ENCODE measurements at places on chromosomes 11 and 22.

DNA sequence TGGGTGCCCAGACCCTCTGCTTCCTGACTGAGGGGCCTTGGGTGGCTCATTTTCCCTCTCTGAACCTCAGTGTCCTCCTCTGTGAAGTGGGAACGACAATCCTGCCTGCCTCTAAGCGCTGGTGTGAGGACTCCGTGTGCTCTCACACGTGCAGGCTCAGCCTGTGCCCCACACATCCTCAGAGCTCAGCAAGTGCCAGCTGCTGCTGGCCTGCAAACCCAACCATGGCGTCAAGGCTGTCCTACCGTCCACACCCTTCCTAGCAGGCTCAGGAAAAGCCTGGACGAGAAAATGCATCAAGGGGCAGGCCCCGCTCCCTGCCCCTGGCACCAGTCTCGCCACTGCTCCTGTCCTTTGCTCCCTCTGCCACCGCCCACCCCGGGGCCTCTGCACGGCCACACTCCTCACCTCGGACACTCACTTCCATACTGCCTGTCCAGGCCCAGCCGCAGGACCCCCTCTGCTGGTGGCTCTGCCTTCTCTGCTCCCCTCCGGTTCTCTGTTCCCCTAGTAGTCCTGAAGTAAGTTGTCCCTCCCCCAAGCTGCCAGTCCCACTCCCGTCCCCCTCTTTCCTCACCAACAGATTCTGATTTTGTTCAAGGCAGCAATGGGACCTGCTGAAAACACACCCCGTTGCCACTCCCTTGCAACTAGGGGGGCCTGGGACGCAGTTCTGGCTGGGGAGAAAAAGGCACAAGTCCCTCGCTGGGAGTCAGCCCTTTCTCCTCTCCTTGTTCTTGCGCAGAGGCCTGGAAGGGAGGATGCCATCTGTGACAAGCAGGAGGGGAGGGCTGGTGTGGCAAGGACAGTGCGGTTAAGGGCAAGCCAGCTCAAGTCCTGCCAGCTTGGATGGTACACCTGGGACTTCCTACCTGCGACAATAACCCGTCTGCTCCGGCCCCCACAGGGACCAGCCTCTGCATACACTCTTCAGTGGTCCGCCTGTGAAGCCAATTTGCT, 62.2 kb downstream of the ARFGAP3 start:
- no peak for DNase-seq

- no peak for DNase-seq
These were observed 184.2 kb downstream of the BLID start for GRCh38 chr11:121931748-121932352.

GRCh38 chr11:76629853-76630599, 40.5 kb downstream of the LRRC32 start:
- DNase-seq: no peak

DNA sequence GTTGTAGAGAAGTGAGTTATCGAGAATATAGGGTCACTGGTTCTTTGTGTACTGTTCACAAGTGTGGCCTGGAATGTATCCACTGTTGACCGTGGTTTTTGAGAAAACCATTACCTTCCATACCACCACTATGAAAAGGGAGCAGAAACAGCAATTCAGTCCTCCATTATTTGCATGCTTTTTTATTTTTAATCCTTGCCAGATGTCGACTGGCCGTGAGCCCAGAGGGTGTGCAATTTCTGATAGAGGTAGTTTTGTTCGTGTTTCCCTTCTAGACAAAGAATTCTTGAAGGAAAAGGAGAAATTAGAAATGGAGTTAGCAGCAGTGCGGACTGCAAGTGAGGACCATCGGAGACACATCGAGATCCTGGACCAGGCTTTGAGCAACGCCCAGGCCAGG, 81.7 kb downstream of the AMOTL1 start:
- DNase-seq: no peak

- peak; percentile 5 for DNase-seq
These were observed 367.6 kb downstream of the TBC1D22A start for GRCh38 chr22:47129902-47130635.

DNA sequence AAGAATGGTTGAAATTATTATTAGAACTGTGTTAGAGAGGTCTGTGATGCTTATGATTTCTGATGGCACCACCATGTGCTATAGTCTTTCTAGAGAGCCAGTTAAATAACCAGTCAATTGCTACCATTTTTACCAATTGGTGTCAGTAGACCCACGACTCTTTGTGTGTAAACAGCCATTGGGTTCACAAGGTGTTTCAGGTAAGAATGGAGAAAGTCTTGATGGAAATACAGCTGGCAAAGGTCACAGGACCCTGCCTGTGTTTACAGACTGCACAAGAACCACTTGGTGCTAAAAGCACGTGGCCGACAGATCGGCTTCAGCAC, 30.5 kb upstream of the OR10G7 start:
- DNase-seq: no peak

GRCh38 chr22:21823740-21824444, 43.6 kb downstream of the MAPK1 start:
- DNase-seq: no peak

DNA sequence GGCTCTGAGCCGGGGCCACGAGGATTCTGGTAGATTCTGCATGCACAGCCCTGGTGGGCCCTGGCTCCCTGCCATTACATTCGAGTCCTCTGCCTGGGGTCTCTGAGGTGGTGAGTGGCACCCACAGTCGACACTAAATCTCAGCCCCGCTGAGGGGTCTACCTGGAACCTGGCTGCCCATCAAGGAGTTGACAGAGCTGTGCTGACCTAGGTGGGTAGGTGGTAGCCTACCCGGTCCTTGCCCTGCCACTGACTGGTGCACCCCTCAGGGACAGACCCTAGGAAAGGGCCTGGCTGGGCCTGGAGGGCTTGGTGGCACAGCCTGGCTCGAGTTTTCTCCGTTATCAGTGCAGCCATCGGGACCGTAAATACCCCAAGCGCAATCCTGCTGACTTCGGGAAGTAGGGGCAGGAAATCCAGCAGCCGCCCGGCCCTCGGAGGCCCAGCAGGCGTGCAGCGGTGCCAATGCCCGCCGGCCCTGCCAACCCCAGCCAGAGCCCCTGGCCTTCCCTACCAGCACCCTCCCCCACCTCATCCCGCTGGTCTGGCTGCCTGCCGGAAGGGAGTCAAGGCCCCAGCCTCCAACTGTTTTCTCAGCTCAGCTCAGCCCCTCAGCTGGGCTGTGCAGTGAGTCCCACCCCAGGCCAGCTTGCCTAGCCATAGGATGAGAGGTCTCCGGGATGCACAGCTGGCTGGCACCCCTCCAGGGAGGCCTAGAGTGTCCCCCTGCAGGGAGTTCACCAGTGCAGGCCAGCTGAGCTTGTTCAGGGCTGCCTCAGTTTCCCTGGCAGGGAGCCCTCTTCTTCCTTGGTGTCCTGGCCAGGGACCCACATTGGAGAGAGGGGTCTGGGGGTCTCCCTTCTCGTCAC, 80.4 kb upstream of the KCNQ1OT1 start:
- no peak for DNase-seq

DNA sequence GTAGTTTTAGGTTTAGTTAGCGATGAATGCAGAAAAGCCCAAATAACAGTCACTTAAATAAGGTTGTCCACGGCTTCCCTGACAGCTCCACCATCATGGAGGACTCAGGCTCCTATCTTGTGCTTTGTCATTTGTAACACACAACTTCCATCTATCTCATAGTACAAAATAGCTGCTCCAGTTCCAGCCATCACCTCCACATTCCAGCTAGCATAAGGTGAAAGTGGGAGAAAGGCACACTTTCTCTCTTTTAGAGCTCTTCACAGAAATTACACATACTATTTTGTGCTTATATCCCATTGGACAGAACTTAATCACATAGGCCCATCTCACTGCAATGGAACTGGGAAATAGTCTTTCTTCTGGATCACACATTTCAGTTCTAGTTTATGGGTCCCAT, 8.7 kb downstream of the THY1 start:
- DNase-seq: no peak

- DNase-seq: no peak
These were observed 27.8 kb downstream of the CREB3L1 start for GRCh38 chr11:46305295-46305694.

DNA sequence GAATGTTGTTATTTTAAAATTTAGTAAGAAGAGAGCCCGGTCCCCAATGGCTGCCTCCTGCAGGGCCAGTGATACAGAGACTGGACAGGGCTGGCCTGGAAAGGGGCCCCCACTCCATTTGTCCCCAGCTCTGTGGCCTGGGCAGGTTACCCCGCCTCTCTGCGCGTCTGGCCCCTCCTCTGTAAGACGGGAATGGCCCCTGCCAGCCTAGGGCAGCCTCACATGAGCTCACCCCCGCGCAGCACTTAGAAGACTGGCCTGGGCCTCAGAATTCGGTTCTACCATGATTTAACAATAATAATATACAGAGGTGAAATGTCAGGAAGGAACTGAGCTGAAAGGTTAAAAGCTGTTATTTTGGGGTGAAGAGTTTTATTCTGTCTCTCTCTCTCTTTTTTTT, 1.3 kb downstream of the APOBEC3G start:
- DNase-seq: no peak

DNA sequence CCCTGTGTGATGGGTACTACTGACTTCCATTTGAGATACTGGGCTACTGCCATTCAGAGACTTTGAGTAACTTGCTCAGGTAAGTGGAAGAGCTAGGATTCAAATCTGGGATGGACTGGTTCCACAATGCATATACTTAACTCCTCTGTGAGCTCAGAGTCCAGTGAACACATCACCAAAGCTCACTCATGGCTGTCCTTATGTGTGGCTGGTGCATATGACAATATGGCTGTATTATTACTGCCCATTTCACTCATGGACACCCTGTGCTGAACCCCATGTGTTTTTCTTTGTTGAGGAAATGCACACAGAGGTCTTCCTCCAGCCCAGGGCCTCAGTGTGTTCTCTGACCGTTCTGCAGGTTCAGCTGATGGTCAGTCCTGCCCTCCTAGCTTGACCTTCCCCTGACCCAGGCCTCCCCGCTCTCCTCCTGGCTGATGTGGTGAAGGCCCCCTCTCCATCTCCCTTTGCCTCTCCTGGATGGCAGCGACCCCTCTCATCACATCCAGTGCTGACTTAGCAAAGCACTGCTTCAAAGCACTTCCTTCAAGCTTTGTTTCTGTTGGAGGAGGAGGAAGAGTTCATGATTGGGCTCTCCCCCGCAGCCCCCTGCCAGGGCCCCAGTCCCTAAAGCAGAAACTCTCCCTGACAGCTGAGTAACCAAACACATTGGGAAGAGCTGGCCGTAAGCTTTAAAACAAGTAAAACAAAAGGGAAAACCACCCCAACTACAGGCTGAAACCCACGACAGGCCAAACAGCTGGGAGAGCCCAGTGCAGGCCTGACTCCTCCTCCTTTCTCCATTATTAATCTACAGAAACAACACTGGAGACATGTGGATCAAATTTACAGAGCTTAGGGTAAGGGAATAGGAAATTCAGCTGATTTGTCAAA, 101.2 kb downstream of the NAT10 start:
- no peak for DNase-seq

DNA sequence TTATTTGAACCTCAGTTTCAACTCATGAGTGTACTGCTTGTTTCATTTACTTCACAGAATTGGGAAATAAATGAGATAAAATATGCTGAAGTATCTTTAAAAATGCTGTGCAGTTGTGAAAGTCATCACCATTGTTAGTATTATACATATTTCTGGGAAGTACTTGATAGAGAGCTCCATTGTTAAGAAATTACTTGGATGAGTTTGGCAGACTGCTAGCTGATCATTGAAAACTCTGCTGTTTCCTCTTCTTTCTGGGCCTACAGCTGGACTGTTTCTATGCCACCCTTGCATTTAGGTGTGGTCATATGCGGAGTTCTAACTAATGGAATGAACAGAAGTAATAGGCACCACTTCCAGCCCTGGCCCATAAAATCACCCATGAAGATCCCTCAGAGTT, 10.0 kb downstream of the SIK2 start:
- DNase-seq: no peak

DNA sequence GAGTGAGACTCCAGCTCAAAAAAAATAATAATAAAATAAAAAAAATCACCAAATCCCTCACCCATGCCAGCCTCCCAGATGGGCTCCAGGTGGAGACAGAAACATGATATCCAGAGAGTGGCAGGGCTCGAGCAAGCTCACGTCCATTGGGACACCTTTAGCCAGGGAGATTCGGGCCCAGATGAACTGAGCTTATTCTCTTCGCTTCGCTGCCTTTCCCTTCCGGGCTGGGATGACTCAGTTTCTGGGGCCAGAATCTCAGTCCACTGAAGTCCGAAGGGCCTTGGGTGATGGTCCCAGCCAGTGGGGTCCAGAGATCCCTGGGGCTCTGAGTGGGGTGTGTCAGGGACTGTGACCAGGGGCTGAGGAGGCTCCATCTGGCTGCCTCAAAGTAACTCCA, 23.0 kb upstream of the MYEOV start:
- no peak for DNase-seq

- no peak for DNase-seq
These were observed 4.6 kb upstream of the H19 start for GRCh38 chr11:2002042-2002776.

- no peak for DNase-seq
These were observed 293.5 kb downstream of the MN1 start for GRCh38 chr22:27507935-27508526.

DNA sequence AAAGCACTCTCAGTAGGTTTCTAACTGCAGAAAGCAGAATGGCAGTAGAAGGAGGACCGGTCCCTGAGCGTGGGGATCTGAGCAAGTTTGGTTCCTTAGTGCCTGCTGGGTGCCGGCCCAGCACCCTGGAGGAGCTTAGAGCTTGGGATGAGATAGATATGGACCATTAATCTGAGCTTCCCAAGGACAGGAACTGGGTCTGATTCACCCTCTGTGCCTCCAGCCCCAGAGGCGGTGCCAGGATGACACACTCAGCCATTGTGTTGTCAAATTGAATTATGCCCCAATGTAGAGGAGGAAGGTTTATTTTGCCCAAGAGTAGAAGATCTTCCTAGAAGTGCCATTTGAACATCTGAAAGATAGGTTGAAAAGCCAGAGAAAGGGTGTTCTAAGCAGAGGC, 4.3 kb downstream of the ZC3H7B start:
- DNase-seq: no peak

DNA sequence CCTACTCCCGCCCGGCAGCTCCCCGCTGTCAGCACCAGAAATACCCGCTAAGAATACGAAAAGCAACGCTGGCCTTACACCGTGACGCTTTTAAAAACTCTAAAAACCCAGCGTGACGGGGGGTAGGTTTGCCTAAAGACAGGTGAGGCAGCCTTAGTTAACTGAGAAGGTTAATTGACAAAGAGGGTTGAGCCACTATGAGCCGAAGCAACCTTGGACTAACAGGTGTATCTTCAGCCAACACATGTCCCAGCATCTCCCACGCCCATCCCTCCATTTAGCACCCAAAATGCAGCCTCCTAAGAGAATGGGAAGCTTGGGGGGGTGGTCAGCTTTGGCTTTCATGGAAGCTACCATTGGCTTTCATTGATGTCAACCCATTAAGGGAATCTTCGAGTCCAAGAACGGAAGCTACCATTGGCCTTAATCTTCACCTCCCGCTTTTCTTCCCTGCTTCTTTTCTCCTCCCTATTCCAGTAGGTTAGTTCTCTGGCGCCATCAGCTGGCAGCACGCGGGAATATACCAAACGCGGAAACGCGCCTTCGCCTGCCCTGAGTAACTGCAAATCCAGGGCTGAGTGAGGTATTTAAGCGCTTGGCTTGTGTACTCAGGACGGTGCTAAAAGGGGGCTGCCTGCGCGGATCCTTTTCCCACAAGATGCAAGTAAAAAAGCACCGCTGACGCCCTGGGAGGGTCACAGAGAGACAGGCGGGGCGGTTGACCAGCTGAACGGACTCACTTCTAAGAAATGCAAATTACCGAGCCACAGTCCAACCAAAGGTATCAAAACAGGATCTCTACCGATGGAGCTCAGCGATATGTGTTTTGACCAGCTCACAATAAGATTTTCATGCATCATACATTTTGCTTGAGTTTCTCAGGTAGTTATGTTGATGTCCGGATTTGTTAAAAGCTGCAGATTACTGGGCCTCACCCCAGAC, 38.5 kb upstream of the GLYATL1 start:
- no peak for DNase-seq

Measured in stimulated activated CD4-positive, alpha-beta T cell treated with anti-CD3 and anti-CD28 coated beads, TNF-alpha, amount 100 ng/mL, for 24 hours (primary cell).